ENCODE measurements at places on chromosomes 6 and 20.
A peak's percentile ranks its signal among the peaks of the same experiment; 100 is the strongest.

DNA sequence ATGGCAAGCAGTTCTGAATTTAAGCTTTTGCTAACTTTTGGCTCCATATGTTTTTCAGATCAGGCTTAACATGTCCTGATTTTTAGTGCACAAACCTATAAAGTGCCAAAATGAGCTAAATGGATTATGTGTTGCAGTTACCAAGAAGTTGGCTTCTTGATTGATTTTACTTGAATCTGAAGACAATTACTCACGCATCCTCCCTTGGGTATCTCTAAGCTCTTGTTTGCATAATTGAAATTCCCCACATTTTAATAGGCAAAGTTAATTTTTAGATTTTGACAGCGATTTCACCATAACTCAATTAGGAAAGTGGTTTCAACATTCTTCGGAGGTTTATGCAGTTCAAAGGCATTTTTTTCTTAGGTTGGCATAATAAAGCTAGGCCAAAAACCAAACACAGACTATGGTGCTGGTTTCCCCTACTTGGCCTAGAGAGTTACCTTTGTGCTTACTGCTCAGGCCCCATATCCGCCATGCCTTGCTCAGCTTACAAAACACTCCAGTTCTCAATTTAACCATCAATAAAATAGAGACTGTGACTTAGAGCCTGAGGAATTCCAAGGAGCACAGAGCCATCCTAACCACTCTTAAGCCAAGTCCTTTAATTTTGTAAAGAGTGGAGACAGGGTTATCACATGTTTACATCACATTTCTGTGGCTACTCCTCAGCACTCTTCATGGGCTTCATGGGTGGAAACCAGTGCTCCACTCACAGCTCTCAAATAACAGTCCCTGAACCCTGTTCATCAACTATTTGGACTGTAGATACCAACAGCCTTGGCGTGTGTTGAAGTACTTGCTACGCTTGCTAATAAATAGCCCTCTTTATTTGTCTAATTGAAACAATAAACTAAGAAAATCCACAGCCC is 32.1 kb downstream of the LAMA4 start:
- DNase-seq, result no peak

- DNase-seq, result no peak
Observed at GRCh38 chr6:136959471-136959891, 37.4 kb downstream of the SLC35D3 start.

GRCh38 chr6:119290306-119290705 is 59.3 kb downstream of the MAN1A1 start:
- no peak for DNase-seq

DNA sequence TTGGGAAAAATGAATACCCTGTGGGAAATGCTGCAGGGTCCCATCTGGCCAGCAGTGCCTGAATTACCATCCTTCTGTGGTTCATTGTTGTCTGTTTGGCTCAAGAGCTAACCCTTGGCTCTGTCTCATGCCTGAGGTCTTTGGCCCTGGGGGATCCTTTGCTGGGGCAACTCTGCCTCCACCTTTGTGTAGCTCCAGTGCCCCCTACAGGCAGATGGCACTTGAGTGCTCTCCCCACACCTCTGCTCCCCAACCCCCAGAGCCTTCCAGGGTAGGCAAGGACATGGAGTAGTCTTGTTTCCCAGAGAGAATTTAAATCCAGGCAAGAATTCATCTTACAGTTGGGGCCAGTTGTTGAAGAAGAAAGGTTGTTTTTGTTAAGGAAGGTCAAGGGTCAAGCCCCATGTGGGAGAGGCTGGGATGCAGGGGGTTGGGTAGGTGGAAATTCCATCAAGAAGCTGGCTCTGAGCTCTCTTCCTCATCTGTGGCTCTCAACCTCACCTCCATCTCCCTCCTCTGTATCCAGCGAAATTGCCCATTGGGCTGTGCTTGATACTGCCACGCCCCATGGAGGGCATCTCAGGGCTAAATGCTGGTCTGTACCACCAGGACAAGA is 44.2 kb downstream of the ZNF831 start:
- DNase-seq, result peak; percentile 80

DNA sequence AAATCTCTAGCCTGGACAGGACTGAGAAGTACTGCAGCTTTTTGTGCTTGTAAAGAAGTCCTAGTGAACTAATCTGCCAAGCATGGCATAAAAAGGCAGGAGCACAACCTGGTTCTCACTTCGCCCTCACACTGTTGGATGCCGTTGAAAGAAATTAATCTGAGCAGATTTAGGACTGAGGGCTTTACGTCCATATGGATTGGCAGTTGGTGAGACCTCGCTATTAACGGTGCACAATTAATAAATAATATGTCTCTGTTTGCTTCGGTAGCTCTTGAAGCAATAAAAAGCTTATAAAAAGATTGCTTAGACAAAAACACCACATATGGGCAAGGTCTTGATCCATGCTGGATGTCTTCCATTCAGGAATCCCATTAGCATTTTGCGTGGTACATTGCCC is 185.6 kb upstream of the EPHA7 start:
- no peak for DNase-seq

GRCh38 chr20:34385464-34385863 is 22.4 kb downstream of the ITCH start:
- DNase-seq, result no peak

DNA sequence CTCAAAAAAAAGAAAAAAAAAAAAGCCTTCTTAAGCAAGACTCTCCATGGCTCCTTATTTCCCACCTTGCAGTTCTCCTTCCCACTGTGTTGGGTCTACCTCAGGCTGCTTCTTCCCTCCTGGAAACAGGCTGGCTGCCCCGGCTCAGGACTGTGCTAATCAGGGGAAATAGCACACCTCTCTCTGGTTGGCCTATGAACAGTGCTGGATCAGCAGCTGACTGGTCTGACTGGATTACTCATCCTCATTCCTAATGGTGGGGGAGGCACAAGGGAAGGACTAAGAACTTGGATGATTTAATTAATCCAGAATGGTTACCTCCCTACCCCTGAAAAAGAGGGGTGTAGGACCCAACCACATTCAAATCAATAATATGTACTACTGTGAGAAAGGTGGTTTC is 3.9 kb upstream of the SRSF3 start:
- no peak for DNase-seq

DNA sequence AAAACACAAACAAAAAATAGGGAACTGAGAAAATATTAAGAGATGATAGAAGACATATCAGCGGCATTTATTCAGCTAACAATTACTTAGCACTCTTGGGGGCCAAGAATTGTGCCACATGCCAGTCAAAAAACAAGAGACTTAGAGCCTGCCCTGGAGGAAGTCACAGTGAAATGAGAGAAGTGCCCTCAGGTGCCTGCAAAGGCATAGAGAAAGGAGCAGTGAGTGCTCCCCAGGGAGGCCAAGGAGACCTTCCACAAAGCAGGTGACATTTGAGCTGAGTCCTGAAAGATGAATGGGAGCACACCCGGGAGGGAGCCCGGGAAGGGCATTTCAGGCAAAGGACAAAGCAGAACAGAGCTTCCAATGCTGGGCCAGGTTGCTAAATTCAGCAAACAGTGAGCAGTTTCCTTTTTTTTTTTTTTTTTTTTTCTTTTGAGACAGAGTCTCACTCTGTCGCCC is 184.7 kb upstream of the JARID2 start:
- DNase-seq, result no peak

- no peak for DNase-seq
Observed at GRCh38 chr6:47478233-47479139, 897 bp downstream of the CD2AP start.

- DNase-seq, result no peak
Observed at GRCh38 chr6:156982168-156982567, 205.0 kb downstream of the ARID1B start.

GRCh38 chr6:136737871-136738691 is 54.2 kb downstream of the MAP3K5 start:
- DNase-seq, result no peak

DNA sequence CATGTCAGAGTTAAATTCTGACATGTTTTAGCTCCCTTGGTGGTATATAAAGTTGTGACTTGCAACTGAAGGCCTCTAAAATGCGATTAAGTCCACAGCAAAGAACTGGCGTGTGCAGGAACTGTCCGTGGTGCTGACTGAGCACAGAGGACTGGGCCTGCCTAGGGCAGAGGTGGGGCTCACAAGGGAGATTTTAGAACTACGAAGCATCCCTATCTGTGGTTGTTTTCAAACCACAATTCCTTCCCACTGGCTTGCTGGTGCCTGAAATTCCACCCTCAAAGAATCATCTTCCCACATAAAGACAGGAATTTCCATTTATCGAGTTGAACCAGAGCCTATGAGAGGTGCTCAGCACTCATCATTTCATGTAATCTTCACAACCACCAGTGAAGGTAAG is 30.1 kb downstream of the RIMS4 start:
- no peak for DNase-seq

- DNase-seq, result no peak
Observed at GRCh38 chr6:131281471-131282270, 146.4 kb downstream of the AKAP7 start.

DNA sequence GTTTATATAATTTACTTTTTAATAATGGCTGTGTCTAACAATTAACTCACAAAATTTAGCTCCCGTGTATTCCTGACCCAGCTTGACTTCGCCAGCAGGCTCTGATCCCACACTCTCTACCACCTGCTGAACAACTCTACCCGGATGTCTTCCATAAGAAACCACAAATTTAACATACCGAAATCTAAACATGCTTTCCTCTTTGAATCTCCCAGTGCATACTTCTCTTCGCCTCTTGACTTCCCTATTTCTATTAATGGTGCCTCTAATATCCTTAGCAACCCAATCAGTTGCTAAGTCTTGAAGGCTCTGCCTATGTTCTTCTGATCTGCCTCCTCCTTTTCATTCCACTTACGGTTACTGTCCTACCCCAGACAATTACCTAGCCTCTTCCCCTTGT is 4.6 kb upstream of the MYB start:
- DNase-seq, result no peak

DNA sequence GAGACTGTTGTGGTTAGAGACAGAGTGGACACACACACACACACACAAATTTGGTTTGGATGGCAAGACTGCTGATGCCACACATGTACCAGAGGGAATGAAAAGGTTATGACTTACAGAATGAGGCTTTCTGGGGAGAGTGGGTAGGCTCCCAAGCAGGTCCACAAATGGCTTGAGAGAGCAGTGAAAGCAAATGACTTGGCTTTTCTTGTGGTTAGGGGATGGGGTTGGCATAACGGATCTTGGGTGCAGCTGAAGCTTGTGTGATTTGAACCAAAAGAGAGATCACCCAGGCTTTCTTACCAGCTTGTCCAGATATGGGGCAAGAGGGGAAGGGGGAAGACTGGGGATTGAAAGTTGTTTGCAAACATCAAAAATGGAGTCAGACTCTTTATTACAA is 73.9 kb upstream of the OLIG3 start:
- no peak for DNase-seq

GRCh38 chr6:100126790-100127484 is 132.9 kb upstream of the MCHR2 start:
- no peak for DNase-seq

DNA sequence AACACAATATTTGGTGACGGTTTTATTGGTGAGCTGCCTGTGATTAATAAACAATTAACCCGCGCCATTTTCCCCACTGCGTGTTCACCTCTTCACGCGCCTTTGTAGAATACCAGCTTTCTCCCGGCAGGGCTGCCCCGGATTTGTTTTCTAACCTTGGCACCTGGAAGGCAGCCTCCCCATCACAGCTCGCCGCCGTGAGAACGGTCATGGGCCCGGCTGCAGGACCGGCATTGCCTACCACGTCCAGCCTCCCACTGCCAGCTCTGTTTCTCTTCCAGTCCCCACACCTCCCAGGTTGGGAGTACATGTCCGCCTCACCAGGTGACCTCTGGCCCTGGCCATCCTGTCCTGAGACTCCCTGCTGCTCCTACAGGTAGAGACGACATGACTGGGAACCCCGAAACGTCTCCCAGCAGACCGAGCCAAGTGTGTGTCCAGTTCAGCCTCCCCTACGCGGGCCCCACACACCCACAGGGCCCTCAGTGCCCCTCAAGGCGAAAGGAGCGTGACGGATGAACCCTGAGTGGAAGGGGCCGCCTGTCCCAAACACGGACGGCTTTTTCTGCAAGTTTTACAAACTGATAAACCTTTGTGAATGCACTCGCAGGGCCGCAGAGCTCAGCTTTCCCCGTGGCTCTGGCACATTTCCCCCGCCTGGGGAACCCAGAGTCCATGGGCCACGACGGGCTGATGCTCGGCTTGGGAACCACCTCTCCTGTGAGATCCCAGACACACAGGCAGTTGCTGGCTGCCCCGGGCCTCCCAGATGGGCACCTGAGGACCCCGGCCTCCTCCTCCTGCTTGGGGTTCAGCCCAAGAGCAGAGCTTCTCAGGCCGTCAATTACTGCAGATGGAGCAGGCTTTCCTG is 25.7 kb downstream of the FRMD1 start:
- DNase-seq, result no peak

DNA sequence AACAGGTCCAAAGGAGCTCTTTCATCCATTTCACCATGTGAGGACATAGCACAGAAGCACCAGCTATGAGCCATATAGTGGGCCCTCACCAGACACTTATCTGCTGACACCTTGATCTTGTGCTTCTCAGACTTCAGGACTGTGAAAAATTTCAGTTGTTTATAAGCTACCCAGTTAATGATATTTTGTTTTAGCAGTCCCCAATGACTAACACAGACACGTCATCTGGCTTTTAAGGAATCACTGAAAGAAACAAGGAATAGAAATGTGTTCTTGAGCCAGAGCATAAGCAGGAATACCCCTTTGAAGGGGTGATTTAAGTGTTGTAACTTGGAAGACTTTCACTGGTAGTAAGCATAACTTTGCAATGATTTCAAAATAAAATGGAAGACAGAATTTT is 214.7 kb upstream of the PTCHD4 start:
- DNase-seq, result no peak

DNA sequence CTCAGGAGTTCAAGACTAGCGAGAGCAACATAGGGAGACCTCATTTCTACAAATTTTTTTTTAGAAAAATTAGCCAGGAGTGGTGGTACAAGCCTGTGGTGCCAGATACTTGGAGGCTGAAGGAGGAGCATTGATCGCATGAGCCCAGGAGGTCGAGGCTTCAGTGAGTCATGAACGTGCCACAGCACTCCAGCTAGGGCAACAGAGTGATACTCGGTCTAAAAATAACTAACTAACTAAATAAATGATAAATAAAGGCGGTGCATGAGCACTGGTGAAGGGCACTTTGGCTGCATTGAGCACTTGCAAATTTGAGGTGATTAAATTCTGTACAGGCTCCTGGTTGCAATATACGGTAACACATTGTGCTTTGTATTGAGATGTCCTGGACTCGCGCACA is 13.5 kb downstream of the HLA-A start:
- no peak for DNase-seq

- no peak for DNase-seq
Observed at GRCh38 chr20:31922181-31922580, 29.7 kb downstream of the PDRG1 start.
